Psoas muscle (tissue), 8 donors: ENCODE measurements at places on chromosomes 2 and 18. TPM values are rescaled to one million over a fixed set of nuclear protein-coding genes. Genes with fewer than 3 reads are reported as not detected.

RSAD2 gene
- 3.1 TPM for total RNA-seq

ATIC gene
- 64.9 TPM for total RNA-seq

GRCh38 chr2:159199761-159200465 lies 86.6 kb downstream of the WDSUB1 start:
- no peaks in the 10 kb centered on the region for H3K27me3 ChIP-seq
- DNase-seq, result no peak

GRCh38 chr2:110805894-110806452 lies 73.6 kb downstream of the ACOXL start:
- H3K27me3 ChIP-seq, result peaks cover 3% of the 10 kb centered on the region
- no peak overlapping the region for H3K27ac ChIP-seq
- H3K36me3 ChIP-seq, result no peaks in the 10 kb centered on the region
- DNase-seq, result no peak
- H3K4me3 ChIP-seq, result no peak overlapping the region

SNORC gene
- 0.56 TPM for total RNA-seq

- DNase-seq, result peak; percentile 78
- no peaks in the 10 kb centered on the region for H3K27me3 ChIP-seq
- no peaks in the 10 kb centered on the region for H3K36me3 ChIP-seq
- H3K4me1 ChIP-seq, result peaks cover 17% of the 10 kb centered on the region
- no peak overlapping the region for H3K4me3 ChIP-seq
Measured at GRCh38 chr2:226673314-226673723, 126.3 kb downstream of the IRS1 start.

APCDD1 gene
- 1.4 TPM for total RNA-seq

RAB6C gene
- 0.11 TPM for total RNA-seq

REG1B gene
- 0.52 TPM for total RNA-seq

- H3K4me1 ChIP-seq, result peaks cover 4% of the 10 kb centered on the region
- H3K36me3 ChIP-seq, result no peaks in the 10 kb centered on the region
- H3K27ac ChIP-seq, result no peak overlapping the region
Measured at GRCh38 chr2:108701806-108702205, 17.5 kb upstream of the RANBP2 start.

DNA sequence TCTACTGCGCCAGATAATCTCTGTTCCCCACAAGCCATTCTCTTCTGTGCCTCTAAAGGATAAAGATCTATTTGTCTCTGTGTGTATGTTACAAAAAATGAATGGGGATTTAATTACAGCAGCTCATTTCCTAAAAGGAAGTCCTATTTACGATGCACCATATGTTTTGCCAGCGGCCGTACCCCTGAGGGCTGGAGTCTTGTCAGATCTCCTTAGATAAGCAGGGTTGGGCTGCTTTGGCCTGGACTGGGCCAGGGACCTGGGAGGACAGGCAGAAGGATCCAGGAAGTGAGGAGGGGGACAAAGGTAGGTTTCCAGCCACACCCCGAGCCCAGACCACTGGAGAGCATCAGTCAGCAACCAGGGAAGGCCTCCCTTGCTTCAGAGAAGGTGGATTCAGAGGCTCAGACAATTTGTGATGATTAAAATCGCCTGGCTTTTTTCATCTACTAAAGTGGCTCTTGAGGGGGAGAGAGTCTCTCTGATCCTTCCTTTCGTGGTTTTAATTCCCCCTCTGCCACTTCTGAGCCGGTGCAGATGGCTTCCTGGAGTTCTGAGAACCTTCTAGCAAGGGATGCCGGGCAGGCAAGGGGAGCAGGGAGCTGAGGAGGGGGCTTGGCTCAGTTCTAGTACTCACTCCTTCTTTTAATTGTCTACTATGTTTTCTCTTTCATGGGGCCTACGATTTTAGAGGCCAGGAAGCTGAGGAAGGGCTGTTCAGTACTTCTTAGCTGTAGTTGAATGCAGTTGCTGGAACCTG lies 42.1 kb downstream of the MYCN start:
- H3K36me3 ChIP-seq, result no peaks in the 10 kb centered on the region
- no peak overlapping the region for H3K27ac ChIP-seq
- H3K4me1 ChIP-seq, result no peaks in the 10 kb centered on the region
- H3K27me3 ChIP-seq, result no peaks in the 10 kb centered on the region

DNA sequence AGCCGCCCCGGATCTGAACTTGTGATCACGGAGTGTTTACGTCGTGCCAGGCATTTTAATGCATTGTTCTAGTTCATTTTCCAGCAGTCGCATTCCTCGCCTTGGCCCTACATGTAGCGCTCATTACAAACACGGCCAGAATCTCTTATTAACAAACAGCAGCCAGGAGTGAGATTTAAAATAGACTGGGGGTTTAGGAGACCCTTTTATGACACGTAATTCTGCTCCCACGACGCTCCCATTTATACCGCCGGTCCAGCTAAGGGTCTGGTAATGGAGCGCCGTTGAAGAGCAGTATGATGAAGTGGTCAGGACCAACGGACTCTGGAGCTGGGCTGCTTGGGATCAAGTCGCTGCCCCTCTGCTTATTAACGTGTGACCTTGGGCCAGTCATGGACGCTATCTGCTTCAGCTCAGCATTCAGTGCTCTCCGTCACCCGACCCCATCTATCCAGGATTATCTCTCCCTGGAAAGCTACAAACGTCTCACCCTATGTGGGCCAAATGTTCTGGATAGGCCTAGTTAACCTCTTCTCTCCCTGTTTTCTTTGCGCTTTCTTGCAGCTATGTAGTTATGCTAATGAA lies 745 bp downstream of the MSH2 start:
- no peaks in the 10 kb centered on the region for H3K36me3 ChIP-seq
- H3K4me3 ChIP-seq, result peak overlapping the region; percentile 87
- no peak overlapping the region for H3K27ac ChIP-seq

DNA sequence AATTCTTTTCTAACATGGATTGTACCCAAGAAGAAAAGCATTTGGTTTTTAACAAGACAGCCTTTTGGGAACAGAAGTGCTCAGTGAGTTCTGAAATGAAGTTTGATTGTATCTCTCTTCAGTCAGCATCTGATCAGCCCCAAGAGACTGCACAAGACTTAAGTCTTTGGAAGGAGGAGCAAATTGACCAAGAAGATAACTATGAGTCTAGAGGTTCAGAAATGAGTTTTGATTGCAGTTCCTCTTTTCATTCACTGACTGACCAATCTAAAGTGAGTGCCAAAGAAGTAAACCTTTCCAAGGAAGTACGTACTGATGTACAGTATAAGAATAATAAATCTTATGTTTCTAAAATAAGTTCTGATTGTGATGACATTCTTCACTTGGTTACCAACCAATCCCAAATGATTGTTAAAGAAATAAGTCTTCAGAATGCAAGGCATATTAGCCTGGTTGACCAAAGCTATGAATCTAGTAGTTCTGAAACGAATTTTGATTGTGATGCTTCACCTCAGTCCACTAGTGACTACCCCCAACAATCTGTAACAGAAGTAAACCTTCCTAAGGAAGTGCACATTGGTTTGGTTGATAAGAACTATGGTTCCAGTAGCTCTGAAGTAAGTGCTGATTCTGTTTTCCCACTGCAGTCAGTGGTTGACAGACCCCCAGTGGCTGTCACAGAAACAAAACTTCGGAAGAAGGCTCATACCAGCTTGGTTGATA lies 31.2 kb downstream of the ZDBF2 start:
- no peaks in the 10 kb centered on the region for H3K27me3 ChIP-seq
- H3K36me3 ChIP-seq, result peaks cover 32% of the 10 kb centered on the region

GRCh38 chr2:204634564-204634963 lies 89.3 kb downstream of the PARD3B start:
- no peak for DNase-seq
- no peaks in the 10 kb centered on the region for H3K27me3 ChIP-seq
- no peak overlapping the region for H3K27ac ChIP-seq
- H3K4me3 ChIP-seq, result no peak overlapping the region

DNA sequence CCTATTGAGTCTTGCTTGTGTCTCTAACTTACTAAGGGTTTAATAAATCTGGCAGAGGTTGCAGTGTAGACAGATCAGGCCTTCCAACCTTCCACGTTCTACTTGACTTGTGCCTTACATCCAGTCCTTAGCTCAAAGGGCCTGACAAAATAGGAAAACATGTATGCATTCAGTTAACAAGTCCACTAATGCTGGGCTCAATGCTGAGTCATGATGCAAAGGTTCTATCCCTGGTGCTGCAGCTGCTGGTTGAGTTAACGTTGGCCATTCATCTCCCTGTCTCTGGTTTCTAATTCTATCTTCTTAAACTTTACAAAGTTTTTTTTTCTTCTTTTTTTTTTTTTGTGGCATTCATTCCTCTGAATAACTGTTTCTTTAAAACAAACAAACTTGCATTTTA lies 46.3 kb upstream of the ITGB6 start:
- H3K27ac ChIP-seq, result peak overlapping the region; percentile 81
- H3K4me1 ChIP-seq, result peaks cover 91% of the 10 kb centered on the region
- no peaks in the 10 kb centered on the region for H3K27me3 ChIP-seq
- H3K4me3 ChIP-seq, result no peak overlapping the region
- DNase-seq, result no peak
- H3K36me3 ChIP-seq, result no peaks in the 10 kb centered on the region

- H3K4me3 ChIP-seq, result no peak overlapping the region
- H3K27me3 ChIP-seq, result no peaks in the 10 kb centered on the region
- no peak for DNase-seq
- peaks cover 5% of the 10 kb centered on the region for H3K4me1 ChIP-seq
Measured at GRCh38 chr2:232658217-232658785, 24.9 kb downstream of the EFHD1 start.

DNA sequence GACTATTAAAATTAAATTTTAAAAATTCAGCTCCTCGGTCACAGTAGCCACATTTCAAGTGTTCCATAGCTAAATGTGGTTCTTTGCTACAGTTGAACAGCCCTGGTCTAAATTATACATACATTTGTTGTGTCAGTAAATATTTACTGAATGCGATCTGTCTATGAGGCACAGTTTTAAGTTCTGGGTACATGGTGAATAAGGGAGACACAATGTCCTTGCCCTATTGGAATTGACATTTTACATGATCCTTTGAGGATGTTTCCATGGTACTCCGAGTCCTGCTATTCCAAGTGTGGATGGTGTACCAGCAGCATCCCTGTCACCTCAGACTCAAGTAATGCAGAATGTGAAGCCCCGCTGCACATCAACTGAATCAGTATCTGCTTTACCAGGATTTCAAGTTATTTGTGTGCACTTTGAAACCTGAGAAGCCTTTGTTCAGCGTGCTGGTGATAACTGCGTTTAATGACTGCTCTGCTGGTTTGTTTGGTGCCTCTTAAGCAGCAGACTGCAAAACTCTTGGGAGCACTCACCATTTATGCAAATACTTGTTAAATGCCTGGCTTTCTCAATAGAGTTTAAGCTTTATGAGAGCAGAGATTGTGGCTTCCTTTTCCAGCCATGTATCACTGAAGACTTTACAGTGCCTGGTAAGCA lies 1.5 kb downstream of the GALNT1 start:
- no peak overlapping the region for H3K27ac ChIP-seq
- no peaks in the 10 kb centered on the region for H3K36me3 ChIP-seq
- H3K4me3 ChIP-seq, result peak overlapping the region; percentile 78
- H3K4me1 ChIP-seq, result peaks cover 17% of the 10 kb centered on the region
- DNase-seq, result no peak
- H3K27me3 ChIP-seq, result no peaks in the 10 kb centered on the region

GRCh38 chr2:241983571-241984270 lies 114.2 kb downstream of the RTP5 start:
- no peaks in the 10 kb centered on the region for H3K27me3 ChIP-seq
- no peak for DNase-seq
- no peaks in the 10 kb centered on the region for H3K4me1 ChIP-seq
- H3K36me3 ChIP-seq, result no peaks in the 10 kb centered on the region

DNA sequence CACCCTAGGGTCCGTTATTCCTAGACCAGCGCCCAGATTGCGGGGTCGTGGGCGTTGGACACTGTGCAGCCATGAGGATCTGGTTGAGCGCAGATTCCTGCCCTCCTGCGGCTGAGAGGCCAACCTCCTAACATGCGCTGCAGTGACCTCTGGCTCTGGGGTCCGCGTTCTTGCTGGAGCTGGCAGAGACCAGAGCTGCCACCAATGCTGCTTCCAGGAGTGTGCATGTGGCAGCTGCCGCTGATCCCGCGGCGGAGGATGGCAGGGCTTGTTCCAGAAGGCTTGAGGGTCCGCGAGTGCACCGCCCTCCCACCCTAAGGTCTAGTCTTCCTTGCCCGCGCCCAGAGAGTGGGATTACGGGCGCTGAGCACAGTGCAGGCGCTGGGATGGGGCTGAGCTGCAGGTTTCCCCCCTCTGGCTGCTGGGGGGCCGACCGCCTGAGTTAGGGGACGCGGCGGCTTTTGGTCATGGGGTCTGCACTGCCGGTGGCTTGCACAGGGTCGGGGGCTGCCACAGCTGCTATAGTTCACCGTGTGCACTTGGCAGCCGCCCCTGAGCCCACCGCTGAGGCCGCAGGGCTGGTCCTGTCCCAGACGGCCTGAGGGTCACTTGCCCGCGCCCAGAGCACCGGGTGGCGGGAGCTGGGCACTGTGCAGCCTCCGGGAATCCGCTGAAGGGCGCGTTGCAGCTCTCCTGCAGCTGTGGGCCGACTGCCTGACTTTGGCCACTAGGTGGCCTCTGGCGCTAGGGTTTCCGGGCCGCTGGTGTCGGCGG lies 145.9 kb downstream of the CCDC74A start:
- H3K27ac ChIP-seq, result no peak overlapping the region
- peaks cover 11% of the 10 kb centered on the region for H3K4me1 ChIP-seq
- peak overlapping the region; percentile 61 for H3K4me3 ChIP-seq
- H3K36me3 ChIP-seq, result no peaks in the 10 kb centered on the region
- no peaks in the 10 kb centered on the region for H3K27me3 ChIP-seq
- DNase-seq, result peak; percentile 86

GRCh38 chr2:148599109-148599991 lies 45.2 kb upstream of the EPC2 start:
- no peak for DNase-seq
- no peaks in the 10 kb centered on the region for H3K36me3 ChIP-seq
- H3K27ac ChIP-seq, result no peak overlapping the region
- H3K4me3 ChIP-seq, result no peak overlapping the region
- H3K27me3 ChIP-seq, result peaks cover 2% of the 10 kb centered on the region
